MM.1S (cell line): ENCODE measurements at places on chromosomes 12 and 14.

GRCh38 chr14:74669846-74670245 lies 43.0 kb downstream of the AREL1 start:
- DNase-seq, result no peak

- peak; percentile 58 for DNase-seq
Measured at GRCh38 chr14:92040431-92041051, 682 bp upstream of the TRIP11 start.

- no peak for DNase-seq
Measured at GRCh38 chr12:1639538-1639937, 10.5 kb downstream of the WNT5B start.

GRCh38 chr14:84922370-84922769 lies 607.6 kb upstream of the FLRT2 start:
- no peak for DNase-seq

GRCh38 chr14:25350802-25351201 lies 300.9 kb upstream of the STXBP6 start:
- no peak for DNase-seq

DNA sequence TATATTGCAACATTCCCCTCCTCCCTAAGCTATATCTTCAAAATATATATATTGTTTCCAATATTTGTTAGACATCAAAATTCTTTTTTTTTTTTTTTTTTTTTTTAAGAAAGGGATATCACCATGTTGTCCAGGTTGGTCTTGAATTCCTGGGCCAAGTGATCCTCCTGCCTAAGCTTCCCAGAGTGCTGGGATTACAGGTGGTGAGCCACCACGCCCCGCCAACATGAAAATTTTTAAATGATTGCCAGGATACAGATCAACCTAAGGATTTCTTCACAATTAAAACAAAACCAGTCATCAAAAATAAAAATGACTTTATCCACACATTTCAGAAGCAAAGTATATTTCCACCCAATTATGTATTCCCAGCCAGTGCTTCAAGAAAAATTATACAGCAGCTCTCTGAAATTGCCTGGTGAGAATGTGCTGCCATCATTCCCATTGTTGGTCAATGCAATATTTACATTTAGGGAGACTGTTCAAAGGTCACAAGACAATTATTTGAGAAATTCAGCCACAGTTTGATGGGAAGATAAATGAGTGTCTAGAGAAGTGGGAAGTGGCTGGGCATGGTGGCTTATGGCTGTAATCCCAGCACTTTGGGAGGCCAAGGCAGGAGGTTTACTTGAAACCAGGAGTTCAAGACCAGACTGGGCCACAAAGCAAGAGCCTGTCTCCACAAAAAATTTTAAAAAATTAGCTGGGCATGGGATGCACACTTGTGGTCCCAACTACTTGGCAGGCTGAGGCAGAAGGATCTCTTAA lies 141.7 kb upstream of the AMIGO2 start:
- DNase-seq, result no peak

DNA sequence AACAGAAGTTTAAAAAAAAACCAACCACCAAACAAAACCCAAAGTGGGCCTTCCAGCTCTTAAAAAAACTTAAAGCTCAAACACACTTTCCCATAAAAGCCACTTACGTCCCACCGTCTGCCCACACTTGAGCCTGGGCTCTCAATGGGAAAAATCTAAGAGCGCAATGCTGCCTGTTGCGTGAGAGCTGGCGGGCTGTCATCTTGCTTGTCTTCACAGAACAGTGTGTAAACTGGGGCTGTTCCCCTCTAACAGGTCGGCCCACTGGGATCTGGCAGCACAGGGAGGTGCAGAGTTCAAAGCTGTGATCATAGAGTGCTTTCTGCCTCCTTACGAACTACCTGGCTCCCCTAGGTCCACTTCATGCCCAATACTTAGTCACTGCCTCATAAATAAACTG lies 80.0 kb downstream of the DICER1 start:
- no peak for DNase-seq

- DNase-seq, result no peak
Measured at GRCh38 chr12:80857311-80857710, 80.4 kb downstream of the LIN7A start.

DNA sequence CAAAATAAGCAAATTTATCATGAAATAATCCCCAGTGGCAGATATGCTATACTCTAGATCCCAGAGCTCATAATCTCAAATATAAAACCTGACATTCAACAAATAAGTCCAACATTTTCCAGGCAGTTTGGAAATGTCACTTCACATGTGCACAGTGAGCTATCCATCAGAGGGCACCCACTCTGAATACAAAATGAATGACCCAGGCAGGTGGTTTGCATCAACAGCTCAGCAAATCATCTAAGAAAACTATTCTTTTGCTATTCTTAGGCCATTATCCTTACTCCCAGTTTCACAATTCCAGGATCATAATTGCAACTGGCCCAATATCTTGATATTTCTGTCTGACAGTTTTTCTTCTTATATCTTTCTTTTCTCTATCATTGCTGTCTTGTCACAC lies 38.5 kb downstream of the TRIM9 start:
- no peak for DNase-seq

DNA sequence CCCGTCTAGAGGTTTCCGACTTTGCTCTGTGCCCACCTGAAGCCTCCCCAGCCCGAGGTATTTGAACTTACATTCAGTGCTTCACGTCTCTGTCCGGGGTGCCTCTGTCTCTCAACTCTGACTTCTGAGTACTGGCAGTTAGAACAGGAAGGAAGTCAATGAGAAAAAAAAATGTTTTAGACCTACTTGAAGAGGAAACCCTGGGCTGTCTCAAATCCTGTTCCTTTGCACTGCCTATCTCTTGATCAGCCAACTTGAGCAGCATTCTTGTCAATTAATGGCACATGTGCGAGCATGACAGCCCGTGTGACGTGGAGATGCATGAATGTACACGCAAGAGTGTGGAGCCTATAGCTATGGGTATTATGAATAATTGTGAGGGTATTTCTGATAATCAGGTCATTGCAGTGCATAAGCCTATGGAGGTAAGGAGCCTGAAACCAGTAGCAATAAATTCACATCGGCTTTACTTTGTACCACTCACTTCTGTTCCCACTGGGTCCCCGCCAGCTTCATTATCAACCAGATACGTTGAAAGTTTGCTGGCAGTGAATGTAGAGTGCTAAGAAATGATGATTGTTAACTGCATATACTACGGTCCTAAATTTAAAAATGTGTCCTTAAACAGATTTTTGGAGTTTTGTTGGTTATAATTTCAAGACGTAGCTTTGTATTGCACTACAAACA lies at the start of gene ARHGDIB:
TSS of gene ARHGDIB (minus strand) at position 136 of the 687 bp plus-strand sequence. CDS start 10,889 bp downstream, outside the sequence.
- DNase-seq, result peak; percentile 88

DNA sequence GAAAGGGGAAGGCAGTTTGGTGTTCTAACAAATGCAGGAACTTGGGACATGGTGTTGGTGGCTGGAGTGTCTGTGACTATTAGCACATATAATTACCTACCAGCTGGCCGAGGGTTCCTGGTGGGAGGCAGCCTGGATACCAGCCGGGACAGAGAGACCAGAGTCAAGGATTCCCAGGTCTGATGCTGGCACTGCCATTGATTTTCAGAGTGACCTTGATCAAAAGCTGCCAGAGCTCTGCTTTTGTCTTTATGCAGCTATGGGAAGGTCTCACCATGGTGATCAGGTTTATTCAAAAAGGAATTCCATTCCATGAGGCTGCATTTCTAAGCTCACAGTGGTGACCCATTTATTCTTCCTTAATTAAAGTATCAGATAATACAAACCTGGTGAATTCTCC lies 101.0 kb upstream of the PWP1 start:
- no peak for DNase-seq

DNA sequence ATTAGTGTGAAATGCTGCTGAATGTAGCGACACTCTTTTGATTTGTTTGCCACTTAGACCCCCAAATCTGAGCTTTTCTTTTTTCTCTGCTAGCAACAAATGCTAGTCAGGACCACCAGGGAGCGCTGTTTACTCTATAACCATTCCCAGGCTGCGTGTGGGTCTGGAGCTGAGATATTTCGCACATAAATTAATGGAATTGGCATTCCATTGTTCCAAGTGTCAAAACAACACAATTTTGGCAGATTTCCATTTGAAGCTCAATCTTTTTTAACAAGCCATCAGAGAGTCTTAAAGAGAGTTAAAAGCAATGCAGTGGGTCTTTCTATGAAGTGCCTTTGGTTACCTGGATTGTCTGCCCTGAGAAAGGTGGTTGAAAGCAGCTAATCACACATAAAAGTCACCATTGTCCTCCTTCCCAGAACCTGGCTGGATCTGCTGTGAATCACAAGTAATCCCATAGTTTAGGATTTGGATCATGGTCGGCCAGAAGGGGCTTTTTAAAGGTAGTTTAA lies 7.4 kb upstream of the TMEM132C start:
- no peak for DNase-seq

GRCh38 chr12:22473212-22473611 lies 71.1 kb downstream of the C2CD5 start:
- DNase-seq, result no peak

- no peak for DNase-seq
Measured at GRCh38 chr12:57852200-57852599, 5.7 kb upstream of the CTDSP2 start.

GRCh38 chr14:44804391-44804790 lies 157.4 kb downstream of the KLHL28 start:
- no peak for DNase-seq

GRCh38 chr12:88993651-88994050 lies 358.6 kb downstream of the DUSP6 start:
- DNase-seq, result peak; percentile 66

GRCh38 chr12:83271201-83271600 lies 584.5 kb downstream of the TMTC2 start:
- no peak for DNase-seq

- DNase-seq, result no peak
Measured at GRCh38 chr14:78951602-78952001, 781.4 kb downstream of the NRXN3 start.

DNA sequence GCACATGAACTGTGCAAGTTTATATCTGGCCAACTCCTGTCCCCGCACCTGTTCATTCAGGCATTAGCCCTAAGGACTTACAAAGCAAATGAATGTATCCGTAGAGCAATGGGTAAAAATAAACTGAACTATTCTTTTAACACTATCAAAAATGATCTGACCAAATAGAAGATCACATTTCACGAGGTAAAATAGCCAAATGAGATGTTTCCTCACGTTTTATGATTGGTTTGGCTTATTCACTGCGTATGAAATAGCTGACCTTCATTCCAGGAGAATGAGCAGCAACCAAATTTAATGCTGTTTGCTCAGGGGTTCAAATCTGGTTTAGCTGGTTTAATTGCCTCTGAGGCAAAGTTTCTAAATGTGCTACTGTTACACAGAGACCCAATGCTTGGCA lies 216.0 kb upstream of the EEA1 start:
- DNase-seq, result no peak

DNA sequence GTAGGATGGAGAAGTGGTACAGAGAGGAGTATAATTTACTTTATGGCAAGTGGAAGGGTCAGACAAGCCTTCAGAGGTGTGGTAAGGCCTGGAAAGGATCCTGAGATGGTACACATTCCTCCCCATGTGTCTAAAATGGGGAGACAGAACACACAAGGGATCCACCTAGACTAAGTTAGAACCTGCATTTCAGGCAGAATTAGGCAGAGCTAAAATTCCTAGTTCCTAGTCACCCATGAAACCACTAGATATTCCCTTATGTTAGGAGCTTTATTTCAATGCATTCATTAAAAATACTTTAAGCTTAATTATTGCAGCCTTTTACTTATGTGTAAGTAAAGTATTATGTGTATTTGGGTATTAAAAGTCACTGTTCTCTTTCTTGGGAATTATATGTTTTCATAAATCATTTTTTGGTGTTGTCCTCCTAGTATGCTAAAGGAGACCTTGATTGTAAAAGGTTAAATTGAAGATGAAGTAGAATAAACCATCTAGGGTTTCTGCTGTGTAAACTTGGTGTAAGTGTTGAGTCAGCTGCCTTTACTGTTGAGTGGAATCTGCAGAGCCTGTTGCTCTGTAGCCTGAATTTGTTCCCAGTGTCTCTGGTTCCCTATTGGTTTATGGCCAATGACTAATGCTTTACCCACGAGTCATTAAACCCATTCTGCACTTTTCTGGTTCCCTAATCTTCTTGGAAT lies 423.2 kb downstream of the ATP23 start:
- DNase-seq, result no peak

- DNase-seq, result peak; percentile 60
Measured at GRCh38 chr14:67837011-67837624, 17.5 kb downstream of the RAD51B start.

- no peak for DNase-seq
Measured at GRCh38 chr14:62665286-62665685, 380.0 kb downstream of the KCNH5 start.

DNA sequence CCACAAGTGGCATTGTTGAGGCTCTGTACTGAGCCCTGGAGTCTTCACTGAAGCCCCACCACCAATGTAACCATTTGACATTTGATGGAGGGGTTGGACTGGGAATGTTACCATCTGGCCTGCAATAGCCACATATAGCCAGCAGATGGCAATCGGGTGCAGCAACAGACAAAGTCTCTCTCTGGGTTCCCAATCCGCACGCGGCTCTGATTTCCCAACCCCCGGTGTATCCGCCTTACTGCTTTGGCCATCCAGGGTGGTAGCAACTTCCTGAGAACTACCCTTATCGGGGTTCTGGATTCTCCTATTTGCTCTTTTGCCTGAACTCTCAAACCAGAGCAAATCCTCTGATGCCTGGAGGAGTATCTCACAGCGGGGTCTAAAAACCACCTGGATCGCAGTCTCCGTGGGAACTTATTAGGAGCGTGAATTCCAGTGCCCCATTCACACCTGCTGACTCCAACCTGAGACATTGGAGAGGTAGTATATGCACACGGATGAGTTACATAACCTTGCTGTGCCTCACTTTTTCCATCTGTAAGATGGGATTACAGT lies 14.2 kb downstream of the VRTN start:
- DNase-seq, result peak; percentile 27

DNA sequence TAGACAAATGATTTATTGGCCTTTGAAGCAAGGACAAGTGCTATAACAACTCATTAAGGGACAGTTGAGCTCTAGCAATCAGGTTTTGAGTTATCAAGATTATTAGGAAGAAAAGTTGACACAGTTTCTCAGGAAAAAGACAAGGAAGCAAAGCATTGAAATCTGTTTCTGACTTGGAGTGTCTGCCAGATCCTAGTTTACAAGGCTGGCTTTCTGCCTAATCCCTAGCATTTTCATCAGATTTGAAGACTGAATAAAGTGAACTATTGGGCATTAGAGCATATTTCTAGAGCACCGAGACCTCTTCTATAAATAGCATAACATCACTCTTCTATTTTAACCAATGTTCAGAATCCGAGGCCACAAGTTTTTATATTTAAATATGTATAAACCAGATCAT lies 7.0 kb downstream of the SYT1 start:
- DNase-seq, result no peak

DNA sequence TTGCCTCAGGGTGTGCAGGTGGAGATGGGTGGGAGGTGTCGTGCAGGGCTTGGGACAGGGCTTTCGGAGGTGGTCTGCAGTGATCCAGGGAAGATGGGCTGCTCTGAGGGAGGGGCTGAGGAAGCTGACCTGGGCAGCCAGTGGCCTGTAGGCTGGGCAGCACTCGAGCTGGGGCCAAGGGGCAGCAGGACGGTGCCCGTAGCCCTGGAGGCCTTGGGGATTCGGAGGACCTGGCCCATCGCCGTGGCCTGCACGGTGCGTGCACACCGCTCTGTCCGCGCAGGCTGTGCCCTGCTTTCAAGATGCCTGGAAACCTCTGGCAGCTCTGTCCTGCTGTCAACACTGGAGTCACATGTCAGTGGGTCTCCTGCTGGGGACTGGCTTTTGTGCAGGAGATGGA lies 9.1 kb downstream of the PACS2 start:
- no peak for DNase-seq
